Stimulated activated CD4-positive, alpha-beta T cell treated with anti-CD3 and anti-CD28 coated beads, Interleukin-1b, Interleukin-23, amount 100 ng/mL, for 1 hour (primary cell): ENCODE measurements at places on chromosomes 4 and X.

DNA sequence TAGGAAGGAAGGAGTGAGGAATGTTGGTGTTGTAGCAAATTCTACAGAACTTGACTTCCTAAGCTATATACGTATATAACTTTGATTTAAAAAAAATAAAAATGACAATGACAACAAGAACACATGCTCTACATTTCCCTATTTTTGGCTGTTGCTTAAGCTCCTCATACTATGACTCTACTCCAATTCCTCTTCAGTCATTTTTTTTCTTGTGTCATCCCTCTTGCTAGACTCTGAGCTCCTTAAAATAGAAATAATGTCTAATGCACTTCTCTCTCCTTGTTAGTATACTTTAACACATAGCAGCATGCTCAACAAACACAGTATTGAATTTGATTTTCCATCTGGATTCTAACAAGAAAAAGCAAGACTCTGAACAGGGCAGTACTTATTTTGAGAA, 144.0 kb downstream of the HDX start:
- no peak for DNase-seq

DNA sequence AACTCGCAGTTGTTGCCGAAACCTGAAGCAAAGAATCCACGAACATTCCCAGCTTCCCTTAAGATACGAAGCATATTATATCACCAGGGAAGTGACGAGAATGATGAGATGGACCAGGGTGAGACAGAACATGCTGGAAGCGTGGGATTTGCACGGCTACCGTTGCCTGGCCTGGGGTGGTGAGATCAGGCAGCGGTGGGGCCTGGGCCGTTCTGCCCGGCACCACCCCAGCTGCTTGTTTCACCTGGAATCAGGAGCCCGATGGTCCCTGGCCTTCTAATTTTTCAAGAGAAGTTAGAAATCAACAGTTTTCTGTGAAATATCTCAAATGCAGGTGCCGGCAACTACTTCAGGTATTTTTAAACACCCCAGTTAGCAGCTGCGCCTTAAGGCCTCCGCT, 5.7 kb downstream of the CLDN22 start:
- no peak for DNase-seq

- DNase-seq = no peak
Observed at GRCh38 chr4:169185133-169185956, 85.4 kb downstream of the SH3RF1 start.

GRCh38 chr4:20443015-20443805, 191.5 kb downstream of the SLIT2 start:
- DNase-seq = no peak

DNA sequence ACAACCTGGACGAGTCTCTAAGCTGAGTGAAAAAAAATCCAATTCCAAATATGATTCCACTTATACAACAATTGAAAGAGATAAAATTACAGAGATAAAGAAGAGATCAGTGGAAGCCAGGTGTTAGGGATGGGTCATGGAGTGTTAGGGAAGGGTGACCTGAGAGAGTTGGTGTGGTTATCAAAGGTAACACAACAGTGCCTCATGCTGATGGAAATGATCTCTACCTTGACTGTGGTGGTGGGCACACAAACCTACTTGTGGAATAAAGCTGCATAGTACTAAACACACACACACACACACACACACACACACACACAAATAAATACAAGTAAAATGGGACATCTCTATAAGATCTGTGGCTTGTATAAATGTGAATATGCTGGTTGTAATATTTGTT, 26.0 kb downstream of the BEND2 start:
- DNase-seq = no peak
